NCI-H2081 treated with DMSO at 0.1 percent for 48 hours (cell line): ENCODE measurements at places on chromosomes 1 and 21.

DNA sequence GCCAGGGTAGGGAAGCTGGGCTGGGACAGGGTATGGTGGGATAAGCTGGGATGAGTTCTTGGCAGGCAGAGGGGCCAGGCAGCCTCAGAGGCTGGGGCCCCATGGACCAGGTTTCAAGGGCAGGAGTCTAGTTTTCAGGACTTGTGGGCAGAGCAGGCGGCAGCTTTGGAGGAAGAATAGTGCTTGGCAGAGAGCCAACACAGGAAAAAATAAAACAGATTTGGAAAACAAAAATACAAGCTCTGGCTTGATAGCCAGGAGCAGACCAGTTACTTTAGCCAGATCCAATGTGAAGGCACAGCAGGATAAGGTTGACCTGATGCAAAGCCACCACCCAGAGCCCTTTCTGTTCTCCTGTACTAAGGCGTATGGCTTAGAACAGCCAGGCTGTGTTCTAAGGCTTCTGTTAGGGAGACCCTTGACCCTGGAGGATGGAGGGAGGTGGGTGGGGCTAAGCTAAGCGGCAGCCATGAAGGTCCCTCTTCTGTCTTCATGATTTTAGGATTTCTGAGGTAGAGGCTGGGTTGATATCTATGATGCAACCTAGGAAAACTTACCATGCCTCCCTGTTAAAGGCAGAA, 5.5 kb downstream of the TRAF5 start:
- no peak for DNase-seq

- DNase-seq, result no peak
Measured at GRCh38 chr1:201378804-201379203, 1.3 kb upstream of the TNNT2 start.

DNA sequence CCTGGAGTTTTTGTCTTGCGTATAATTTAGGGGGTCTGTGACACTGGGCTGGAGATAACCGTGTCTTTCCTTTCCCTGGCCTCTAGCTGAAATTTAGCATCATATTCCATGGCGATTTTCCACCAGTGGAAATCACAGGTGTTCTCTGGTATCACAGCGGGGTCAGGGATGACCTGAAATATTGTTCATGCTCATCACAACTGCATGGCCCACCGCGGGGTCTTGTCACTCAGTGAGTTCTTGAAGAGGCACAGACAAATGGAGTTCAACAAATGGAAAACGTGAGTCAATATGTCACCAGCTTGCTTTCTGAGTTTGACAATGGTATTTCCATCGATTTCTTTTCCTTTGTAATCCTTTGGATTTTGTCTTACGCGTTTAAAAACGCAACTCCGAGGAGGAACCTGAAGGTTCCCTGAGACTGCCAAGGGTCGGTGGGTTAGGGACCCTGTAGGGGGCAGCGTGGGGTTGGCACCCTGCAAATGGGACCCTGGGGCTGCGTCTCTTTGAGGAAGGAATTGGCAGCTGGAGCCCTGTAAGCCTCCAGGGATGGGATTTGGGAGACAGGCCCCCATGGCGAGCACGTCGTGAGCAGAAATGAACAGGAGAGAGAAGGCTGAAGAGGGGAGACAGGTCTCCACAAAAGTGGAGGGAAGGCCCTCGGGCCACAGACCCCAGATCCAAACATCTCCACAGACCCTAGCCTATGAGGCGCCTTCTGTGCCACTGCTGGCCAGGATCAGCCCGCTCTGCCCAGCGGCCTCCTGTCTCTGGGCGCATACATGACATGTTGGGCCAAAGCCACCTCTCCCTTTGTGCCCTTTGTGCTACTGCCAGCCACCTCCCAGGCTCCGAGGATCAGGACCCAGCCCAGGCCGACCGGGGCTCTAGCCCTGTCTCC, 32.1 kb upstream of the RUNX3 start:
- no peak for DNase-seq

DNA sequence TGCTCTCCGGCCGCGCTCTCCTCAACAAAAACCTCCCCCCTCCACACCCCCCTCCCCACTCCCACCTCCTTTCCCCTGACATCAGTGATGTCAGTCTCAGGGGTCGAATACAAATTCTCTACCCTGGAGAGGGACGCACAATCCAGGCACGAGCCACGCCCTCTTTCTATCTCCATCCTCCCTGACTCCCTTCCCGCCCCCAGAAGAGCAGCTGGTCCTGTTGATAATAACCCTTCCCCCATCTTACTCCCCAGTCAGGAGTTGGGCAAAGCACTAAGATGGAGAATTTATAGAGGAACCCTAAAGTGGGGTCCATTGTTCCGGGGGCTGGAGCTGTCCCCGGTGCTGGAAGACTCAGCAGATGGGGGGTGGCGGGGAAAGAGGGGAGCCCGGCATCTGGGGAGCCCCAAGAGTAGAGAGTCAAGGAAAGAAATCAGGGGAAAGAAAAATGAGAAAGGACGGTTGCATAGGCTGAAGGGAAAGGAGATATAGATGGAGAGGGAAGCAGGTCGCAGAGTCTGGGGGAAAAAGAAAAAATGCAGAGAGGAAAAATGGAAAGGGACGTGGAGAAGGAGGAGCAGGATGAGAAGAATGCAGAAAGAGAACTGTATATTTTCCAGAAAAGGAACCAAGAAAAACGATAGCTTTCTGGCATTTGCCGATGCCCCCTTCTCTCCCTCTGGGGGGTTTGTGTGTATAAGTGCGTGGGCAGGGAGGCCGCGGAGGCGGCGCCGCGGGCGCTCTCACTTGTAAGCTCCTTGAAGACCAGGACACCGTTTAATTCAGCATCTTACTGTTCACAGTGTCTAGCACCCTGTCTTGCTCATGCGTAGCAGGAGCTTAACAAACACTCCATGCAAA, at the start of gene CELF3:
CELF3 (minus strand) TSS at position 33 of the 861 bp plus-strand sequence. CDS start 783 bp downstream, outside the sequence.
- DNase-seq, result peak; percentile 97

GRCh38 chr21:39208624-39209333, 25.5 kb upstream of the PSMG1 start:
- DNase-seq, result no peak

GRCh38 chr1:56788588-56788987, 30.6 kb downstream of the FYB2 start:
- DNase-seq, result peak; percentile 67

DNA sequence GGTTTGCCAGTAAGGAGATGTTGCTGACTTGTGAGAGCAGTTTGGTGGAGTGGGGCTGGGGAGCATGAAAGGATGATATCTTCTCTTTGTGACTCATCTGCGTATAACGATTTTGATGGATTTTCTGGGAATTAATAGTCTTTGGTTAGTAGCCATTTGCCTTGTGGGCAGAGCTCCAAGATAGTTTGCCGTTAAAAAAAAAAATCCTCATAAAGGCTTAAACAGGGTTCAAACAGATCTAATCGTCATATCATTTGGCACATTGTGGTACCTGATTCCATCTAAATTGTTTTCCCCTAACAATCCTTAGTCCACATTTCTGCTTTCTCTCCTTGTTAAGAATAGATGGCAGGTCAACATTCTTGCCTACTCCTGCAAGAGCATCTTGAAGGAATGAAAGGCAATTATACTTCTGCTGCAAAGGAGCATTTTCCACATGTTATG, 168.0 kb downstream of the PPP1R12B start:
- DNase-seq, result no peak
